ENCODE measurements at places on chromosomes 12 and 14.

GRCh38 chr12:110776410-110776809 lies 33.7 kb upstream of the PPP1CC start:
- DNase-seq: no peak

DNA sequence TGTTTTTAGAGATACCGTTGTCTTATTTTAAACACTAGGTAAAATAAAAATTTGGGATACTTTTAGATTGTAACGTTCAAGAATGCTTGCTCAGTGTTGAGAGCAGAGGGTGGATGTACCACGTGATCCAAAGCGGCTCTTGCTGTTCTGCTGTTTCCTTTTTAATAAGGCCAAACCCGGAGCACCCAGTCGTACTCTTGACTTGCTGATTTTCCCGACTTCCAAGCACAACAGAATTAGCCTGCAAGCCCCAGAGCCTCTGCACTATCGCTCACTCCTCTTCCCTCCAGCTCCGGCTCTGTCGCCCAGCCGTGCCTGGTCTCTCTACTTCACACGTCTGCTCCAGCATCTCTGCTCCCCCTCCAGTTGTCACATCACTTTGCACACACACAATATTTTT lies 77.3 kb downstream of the EMP1 start:
- no peak for DNase-seq

- no peak for DNase-seq
Observed at GRCh38 chr14:47490766-47491165, 184.6 kb downstream of the MDGA2 start.

DNA sequence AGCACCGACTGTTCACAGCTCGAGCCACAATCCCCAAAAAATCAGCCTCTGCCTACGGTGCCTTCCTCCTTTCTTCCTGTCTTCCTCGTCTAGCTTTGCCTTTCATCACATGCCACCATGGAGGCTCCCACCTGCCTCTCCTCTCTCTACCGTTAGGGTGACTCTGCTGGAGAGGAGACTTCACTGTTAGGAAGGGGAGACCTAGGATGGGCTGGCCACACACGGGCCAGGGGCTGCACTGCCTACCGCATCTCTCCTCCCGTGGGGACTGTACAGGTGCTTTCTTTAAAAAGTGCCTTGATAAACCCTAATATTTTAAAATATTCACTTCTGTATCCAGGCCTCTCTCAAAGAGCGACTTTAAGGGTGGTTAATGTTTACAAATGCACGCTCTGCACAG lies 1104.7 kb downstream of the BCL11B start:
- DNase-seq: no peak

DNA sequence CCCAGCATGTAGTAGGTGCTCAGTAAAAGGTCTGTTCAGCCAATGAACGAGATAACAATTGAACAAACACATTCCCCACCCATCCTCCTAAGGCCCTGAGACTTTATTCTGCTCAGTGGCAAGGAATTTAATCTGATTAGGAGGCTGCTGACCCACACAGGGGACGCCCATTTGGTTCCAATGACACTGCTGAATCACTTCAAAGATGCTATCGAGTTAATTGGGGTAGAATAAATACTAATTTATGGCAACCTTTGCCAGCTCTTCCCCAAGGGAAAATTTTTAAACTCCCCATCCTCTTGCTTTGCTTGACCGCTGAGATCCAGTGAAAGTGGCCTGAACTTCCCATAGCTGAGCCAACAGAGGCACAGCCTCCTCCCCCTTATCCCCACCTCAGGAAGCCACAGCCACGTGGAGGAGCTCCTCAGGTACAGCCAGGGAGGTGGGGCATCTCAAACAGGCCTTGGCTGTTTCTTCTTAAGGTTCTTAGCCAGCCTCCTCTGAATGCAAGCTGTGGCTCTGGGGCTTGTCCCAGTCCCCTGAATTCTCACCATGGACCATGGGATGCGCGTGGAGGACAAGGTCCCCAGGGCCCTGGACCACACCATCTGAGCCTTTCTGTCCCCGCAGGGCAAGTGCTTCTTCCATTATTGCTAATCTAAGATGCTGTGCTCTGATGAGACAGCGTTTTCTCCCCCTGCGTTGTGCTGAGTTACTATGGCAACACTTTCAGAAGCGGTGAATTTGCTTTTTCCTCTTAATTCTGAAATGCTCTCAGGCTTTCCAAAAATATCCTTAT lies 26.7 kb downstream of the C14orf132 start:
- DNase-seq: no peak

GRCh38 chr14:60636879-60637478 lies 12.3 kb downstream of the SIX1 start:
- no peak for DNase-seq

DNA sequence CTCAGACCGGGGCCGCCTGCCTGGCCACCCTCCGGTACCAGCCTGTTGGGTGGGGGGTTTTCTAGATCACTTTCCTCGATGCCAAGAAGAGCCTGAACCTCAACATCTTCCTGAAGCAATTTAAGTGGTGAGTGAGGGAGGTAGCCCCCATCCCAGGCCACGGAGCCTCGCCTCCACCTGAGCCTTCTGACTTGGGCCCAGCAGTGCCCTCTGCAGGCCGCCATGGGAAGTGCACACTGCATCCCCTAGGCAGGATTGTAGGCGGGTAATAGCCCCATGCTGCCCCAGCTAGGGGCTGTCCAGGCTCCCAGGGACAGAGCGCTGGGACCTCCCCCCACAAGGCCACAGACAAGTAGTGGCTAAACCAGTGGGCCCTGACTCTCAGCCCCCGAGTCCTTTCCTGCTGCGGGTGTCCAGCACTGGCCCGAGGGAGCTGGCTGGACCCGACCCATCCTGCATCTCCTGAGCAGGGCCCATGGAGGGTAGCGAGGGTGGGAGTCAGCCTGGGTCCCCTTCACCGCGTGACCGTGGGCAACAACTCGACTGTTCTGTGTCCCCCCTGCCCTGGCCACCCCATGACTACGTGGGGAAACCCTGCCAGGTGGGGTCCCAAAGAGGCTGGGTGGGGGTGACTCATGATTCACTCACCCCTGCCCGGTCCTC lies 15.3 kb upstream of the ADSS1 start:
- peak; percentile 43 for DNase-seq

GRCh38 chr12:45363903-45364302 lies 148.0 kb downstream of the ANO6 start:
- no peak for DNase-seq

GRCh38 chr14:60097974-60098373 lies 6.3 kb downstream of the PCNX4 start:
- DNase-seq: no peak

DNA sequence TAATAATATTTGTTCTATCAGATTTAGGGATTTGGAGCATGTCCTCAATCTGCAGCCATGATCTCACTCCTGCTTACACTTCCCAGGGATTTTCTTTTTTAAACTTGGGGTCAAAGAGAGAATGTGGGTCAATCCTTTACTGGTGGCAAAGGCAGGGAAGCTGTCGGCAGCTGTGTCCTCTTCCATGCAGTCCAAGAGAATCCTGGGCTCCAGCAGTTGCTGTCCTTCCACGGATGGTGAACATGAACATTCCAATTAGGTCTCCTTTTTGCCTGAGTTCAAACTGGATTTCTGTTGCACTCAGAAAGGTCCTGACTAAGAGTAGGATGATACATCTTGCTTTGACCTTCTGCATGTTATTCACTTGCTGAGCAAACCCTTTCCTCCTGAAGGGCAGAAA lies 73.9 kb downstream of the ARL6IP4 start:
- no peak for DNase-seq

- no peak for DNase-seq
Observed at GRCh38 chr14:75044322-75044721, 6.9 kb downstream of the MLH3 start.

- no peak for DNase-seq
Observed at GRCh38 chr14:36951380-36951911, 221.0 kb downstream of the SLC25A21 start.

- DNase-seq: no peak
Observed at GRCh38 chr12:67994046-67994445, 4.8 kb downstream of the IFNG-AS1 start.

GRCh38 chr14:31024577-31025366 lies 677 bp upstream of the AP4S1 start:
- no peak for DNase-seq

DNA sequence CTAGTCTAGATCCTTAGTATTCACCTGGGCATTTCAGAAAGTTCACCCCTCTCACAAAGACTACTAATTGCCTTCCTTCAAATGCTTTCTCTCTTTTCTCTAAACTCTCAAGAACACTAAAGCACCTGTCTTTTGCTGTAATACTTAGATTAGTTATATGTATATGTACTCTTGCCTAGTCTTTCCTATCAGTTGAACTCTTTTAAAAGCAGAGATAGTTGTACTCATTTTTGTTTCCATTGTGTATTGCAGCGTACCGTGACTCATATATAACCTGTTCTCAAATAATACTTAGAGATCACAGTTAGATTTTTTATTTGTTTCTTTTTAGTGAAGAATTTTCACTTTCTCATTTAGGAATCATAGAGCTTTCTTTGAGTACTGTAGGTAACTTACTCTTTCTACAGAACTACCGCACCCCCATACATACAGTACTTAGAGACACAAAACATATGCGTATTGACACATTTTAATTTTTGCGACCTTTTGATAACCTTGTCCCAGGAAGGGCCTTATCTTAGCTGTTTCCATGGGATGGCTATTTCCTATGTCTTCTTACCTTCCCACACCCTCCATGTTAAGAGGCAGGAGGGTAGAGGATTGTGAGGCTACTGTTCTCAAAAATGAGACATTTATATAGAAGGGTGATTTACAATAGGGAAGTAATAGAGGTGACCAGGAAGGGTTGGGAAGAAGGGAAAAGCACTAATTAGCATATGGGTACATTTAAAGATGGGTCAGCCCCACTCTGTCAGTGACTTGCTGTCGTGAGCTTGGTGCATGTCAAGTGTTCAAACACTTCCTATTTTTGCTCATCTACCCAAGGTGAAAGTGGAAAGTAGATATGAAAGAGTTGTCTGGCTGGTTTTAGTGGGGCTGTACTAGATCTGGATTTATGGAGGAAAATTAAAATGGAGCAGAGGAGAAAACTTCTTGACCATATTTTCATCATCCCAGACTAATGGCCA lies 74.3 kb downstream of the PLEKHA5 start:
- no peak for DNase-seq

DNA sequence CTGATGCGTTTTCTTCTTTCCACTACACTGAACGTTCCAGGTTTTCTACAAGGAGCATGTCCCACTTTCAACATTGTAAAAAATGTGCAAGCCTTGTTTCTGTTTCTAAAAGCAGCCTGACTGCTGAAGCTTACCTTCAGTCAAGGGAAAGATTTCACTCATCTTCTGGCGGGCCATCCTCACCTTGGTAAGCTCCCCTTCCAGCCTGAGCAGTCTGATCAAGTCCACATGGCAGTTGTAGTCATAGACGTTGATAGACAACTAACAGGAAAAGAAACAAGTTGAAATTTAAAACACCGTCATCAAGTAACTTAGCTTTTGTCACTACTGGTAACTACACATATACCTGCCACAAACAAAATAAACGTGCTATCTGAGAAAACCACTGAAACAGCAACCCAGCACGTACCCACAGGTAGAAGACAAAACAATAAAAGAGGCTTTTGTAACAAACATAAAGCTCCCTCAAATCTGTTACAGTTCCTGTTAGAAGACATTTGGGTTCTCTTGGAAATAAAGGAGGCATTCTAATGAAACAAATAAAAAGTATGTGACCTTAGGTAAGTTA lies 11.9 kb downstream of the SART3 start:
- no peak for DNase-seq

- DNase-seq: no peak
Observed at GRCh38 chr12:27870939-27871338, 90.9 kb upstream of the MANSC4 start.

DNA sequence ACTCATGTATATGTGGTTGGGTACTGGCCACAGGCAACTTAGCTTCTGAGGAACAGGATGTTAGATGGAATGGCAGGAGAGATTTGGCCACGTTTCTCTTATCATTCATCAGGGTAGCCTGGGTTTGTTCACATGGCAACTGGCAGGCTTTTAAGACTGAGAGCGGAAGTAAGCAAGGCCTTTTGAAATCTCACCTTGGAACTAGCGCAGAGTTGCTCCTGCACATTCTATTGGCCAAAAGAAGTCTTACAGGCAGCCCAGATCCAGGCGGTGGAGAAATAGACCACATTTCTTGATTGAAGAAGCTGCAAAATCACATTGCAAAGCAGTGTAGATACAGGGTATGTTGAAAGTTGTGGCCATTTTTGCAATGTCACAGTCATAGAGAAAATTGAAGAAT lies 3.7 kb downstream of the CLEC4A start:
- DNase-seq: no peak

GRCh38 chr12:67483871-67484554 lies 164.5 kb upstream of the DYRK2 start:
- no peak for DNase-seq

DNA sequence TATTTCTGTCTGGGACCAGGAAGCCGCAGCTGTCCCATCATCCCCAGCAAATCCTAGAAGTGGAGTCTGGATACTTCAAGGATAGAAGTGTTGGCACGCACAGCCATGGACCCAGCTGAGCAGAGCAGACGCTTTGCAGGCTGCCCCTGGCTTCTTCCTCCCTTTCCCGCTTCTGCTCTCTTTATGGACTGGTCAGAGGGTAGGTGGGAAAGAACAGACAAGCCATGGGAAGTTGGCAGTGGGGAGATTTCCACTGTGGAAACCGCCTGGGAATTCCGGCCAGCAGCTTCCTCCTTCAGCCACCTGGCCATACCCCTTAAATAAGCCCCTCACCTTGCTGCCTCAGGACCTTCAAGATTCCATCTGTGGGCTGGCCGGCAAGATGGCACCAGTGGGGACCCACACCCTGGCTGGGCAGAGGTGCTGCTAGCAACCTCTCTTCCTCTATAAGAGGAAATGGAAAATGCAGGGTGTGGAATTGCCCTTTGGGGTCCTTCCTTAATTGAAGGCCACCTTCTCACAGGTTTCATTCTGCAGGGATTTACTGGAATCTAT lies 20.6 kb downstream of the OTUB2 start:
- DNase-seq: no peak

GRCh38 chr12:64192644-64193444 lies 29.3 kb downstream of the KICS2 start:
- no peak for DNase-seq

DNA sequence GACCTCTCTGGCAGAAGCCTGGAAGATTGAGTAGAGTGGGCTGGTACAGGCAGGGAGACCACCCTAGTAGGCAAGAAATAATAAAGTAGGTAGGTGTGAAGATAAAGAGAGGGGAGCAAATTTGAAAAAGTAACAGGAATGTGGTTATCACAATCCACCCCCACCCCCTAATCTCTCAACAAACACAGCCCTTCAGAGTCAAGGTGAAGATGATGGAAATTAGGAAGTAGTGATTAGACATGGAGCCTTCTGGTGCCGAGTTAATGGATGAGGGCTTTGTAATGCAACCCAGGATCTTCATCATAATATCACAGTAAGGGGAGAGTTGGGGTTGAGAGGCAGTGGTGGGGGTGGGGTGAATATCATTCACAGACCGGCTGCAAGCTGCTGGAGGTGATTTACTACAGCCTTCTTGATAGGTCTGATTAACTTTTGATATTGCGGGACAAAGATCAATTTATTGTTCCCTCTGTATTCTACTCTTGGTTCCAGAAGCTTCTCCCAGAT lies 29.2 kb upstream of the CRY1 start:
- no peak for DNase-seq

DNA sequence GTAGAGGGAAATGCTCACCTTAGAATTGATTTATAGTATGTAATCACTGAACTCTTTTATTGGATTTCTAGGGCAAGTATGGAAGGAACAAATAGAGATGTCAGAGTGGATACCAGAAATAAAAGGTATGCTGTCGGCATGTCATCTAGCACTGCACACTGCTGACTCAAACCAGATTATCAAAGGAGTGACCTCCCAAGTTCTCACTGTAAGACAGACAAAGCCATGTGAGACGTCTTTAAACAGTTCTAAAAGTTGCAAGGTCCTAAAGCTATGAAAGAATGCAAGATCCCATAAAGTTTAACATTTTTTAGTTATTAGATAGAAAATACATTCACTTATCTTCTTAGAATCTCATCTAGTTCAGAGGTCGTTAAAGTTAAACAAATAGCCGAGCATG lies 70.0 kb upstream of the CPM start:
- no peak for DNase-seq
